ENCODE measurements at places on chromosomes 2 and 18.

DNA sequence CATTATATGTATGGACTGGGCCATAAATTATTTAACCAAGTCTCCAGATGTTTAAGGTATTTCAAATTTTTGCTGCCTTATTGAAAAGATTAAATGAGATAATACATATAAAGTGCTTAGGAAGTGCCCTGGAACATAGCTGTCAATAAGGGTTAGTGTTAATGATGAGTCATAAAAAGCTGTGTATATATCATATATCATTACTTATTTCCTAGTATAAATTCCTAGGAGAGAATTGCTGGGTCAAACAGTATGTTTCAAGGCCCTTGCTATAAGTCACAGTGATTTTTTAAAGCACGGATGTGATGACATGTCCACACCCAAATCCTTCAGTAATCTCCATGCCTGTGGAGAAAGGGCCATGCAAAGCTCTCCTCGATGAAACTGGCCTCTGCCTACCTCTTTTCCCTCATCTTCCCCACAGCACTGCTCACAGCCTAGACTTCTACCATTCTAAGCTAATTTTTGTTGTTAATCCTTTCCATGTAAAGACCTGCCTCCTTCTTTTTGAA lies 8.5 kb downstream of the ZNF2 start:
- no peak for DNase-seq

- no peak for DNase-seq
Observed at GRCh38 chr2:4628998-4629501, 925.7 kb downstream of the DCDC2C start.

GRCh38 chr2:71538656-71539265 lies 85.4 kb downstream of the DYSF start:
- no peak for DNase-seq

- no peak for DNase-seq
Observed at GRCh38 chr2:145751629-145752028, 1231.7 kb upstream of the ZEB2 start.

DNA sequence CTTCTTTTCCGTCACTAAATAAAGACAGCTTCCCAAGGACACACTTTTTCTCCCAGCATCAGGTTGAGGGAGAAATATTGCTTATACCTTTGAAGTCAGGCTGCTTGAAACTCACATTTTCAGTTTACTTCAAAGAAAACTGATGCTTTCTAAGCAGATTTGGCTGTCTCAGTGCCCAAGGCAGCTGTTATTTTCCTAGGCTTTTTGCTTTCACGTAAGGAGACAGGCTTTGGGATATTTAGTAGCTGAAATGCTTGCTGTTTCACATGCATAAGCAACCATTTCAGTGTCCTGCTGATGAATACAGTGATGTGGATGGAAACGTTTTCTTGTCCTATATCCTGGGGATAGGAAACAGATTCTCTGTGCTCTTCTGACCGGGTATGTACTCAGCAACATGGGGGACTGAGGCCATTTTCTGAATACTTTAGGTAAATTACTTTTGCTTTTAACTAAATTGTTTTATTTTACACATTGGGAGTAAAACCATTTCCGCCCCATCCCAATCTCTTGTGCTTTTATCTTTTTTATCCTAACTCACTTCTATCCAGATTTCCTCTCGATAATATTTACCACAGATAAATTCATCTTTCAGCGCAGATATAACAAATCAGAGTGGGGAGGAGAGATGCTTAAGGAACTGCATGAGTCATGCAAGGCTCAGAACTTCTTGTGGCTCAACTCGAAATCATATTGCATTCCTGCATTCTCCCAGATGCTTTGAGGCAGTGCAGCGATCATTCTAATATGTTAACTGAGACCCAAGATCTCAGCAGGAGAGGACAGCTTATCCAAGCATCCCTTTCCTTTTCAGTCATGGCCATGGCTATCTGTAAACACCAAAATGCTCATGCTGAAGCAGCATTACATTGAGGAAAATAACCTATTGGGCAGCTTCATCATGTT lies 22.2 kb downstream of the GALR1 start:
- DNase-seq, result no peak

GRCh38 chr2:208370881-208371633 lies 35.5 kb upstream of the PTH2R start:
- DNase-seq, result no peak

DNA sequence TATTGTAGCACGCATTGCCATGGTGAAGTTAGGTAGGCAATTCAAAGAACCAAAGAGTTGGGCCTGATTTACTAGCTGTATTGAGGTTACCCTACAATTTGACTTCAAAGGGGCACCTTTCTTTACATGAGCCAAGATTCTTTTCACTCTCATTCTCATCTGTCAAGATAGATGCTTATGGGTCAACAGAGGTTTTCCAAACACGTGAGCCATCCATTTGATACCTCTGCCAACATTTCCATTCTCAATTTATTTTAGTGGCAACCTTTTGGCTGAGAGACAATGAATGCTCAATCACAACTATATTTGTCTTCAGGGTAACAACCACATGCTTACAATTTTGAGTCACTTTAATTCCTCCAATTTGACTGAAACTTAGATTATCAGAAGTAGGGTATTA lies 370.6 kb upstream of the CDH20 start:
- no peak for DNase-seq

- no peak for DNase-seq
Observed at GRCh38 chr2:44819061-44819460, 122.4 kb upstream of the SIX3 start.

DNA sequence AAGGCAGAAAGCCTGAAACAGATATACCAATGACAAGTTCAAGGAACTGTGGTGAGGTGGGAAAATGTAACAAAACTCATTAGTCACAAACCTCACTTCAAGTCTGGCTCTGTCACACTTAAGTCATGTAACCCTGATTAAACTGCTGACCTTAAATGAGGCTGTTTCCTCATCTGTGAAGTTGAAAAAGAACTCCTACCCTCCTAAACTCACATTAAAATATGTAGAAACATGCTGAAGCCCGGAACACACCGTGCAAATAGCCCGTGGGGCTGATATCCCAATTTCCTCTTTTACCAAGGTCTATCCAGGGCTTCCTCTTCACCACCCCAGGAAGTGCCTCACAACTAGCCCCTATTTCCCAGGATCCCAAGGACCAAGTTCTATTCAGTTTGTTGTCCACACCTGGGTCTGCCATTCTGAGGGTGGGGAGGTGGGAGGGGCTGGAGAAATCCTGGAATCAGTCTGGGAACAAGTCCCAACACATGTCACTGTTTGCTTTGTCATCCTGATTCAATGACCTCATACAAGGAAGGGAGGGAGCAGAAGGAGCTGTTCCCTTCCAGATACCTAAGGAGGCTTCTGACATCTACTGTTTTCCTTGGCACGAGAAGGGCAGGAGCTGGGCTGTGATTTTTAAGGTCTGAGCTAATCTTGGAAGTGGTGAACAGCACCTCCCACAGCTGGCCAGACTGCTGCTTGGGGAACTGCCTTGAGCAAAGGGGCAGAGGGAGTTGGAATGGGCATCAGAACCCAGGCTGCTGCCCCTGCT lies 42.3 kb downstream of the SLC4A1AP start:
- no peak for DNase-seq

- DNase-seq, result no peak
Observed at GRCh38 chr2:216493334-216493685, 5.3 kb upstream of the RPL37A start.

DNA sequence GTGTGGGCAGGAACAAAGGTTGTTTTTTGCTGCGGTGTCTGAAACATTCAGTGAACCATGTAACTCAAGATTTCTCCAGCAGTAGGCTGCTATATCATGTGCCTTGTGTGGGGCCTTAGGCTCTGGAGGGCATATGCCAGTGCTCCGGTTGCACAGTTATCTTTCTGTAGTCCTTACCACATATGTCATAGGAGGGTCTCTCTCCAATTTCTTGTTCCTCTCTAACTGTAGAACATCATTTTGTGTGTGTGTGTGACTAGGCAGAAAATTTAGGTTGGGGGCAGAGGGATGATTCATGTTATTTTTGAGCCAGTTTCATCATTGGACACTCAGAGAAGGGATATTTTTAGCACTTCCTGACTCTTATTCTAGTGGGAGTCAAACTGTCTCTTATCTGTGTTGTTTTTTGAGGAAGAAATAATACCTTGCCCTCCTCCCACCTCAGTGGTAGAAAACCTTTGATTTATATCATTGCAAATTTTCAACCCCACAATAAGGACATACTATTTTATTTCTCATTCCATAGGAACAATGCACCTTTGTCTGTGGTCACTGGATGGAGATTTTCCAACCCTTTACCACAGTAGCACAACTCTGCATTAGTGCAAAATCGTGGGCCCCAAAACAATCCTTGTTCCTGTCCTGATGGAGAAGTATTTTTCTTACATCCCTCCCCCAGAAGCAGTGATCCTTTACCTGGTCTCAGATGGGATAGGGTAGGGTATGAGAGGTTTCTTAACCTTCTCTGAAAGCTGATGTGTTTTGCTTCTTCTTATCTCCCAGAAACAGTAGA lies 113.9 kb downstream of the CCDC74A start:
- no peak for DNase-seq

GRCh38 chr2:16525265-16525887 lies 140.3 kb downstream of the CYRIA start:
- no peak for DNase-seq

DNA sequence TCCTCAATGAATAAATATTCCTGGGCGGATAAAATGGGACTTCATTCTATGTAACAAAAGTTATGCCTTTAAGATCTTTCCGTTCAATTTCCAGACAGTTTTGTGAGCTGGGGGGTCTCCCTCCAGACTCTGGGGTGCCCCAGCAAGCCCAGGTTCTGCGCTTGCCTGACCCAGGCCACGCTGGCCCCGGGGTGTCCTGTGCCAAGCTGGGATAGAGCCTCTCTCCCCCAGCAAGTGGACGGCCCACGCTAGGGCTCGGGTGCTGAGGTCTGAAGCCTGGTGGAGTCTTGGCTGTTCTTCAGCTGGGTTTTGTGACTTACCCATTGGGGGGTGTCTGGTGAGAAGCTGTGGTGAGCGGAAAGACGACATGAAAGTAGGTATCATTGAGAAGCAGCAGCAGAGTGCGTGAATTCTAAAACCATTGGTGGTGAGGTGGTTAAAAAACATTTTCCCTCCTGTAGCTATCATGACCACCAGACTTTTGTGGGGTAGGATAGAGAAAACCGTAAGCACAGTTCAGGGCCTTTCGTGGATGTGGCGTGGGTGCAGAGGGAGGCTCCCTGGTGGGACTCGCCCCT lies 346.8 kb downstream of the ANAPC1 start:
- no peak for DNase-seq

- peak; percentile 34 for DNase-seq
Observed at GRCh38 chr2:84970210-84970867, 622 bp upstream of the KCMF1 start.

DNA sequence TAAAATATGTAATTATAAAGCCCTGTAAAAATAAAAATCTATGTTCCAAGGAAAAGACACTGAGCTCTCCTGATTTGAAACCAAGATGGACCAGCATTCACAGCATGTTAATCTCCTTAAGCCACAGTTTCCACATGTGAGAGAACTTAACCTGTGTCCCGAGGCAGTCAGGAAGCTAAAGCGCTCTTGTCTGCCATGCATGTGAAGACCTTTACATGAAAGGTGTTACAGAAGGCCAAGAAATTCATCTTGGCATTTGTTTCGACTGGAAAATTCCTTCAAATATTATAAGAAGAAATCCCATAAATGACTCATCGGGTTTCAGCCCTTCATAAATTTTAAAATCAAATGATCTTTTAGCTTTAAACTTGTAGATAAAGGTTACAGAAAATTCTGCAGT lies 328.6 kb downstream of the CDH2 start:
- DNase-seq, result no peak

DNA sequence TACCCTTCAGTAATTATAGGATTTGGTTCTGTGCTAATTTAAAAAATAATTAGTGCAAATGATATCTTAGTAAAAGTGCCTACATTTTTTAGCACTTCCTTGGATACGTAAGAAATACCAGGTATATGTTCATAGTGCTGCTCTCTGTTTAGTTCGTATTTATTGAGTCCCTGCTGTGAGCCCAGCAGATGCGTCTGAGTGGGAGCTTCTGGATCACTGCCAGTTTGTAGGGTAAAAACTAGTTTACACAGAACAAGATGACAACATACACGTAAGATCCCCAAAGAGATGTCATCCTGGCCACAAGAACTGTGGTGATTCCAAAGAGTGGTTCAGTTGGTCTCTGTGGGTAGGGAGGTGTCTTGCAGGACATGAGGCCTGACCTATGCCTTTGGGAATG lies 103.2 kb downstream of the CTIF start:
- no peak for DNase-seq

DNA sequence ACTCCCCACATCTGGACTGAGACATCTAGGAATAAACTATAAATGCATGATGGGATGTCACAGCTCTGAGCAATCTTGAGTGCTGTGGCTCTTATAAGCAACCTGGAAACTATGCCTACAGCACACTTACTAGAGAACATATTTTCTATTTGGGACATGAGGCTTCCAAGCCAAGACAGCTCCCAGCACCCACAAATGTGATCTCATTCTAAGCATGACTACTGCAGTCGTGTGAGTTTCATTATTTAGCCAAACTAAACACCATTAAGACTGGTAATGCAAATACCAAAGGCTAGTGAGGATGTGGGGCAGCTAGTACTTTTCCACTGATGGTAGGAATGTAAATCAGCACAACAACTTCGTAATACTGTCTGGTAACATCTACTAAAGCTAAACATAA lies 72.5 kb downstream of the RTTN start:
- DNase-seq, result no peak

- no peak for DNase-seq
Observed at GRCh38 chr2:184598002-184598315, 370 bp upstream of the ZNF804A start.

DNA sequence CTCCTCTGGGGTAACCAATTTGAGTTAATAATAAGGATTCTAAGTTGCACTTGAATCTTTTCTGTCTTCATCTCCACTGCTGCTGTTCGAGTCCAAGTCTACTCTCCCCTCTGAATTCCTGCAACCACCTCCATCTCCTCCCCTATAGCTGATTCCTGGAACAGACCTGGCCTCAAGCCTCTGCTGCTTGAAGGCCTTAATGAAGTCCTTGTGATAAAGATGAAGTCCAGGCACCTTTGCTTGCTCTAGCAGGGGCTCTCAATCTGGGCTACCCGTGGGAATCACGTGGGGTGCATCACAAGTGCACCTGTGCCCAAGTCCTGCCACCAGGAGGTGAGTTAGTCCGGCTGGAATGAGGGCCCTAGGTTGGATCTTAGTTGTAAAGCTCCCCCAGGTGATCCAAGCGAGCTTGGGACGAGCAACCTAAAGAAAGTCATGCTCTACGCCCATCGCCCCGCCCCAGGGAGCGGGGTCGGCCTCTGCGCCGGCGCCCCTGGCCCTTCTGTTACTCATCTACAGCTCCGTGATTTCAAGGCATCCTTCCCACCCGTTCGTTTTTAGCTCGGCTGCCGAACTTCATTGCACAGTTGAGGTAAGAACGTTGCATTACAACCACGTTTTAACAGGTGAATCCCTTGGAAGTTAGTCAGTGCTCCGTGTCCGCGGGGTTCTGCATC lies 905 bp upstream of the IAH1 start:
- no peak for DNase-seq

GRCh38 chr2:65055422-65056214 lies 598 bp upstream of the CEP68 start:
- peak; percentile 44 for DNase-seq

All from activated naive CD4-positive, alpha-beta T cell (primary cell).